ENCODE measurements at places on chromosomes 5 and 9.
A peak's percentile ranks its signal among the peaks of the same experiment; 100 is the strongest.

GRCh38 chr9:98929071-98929470, 14.6 kb upstream of the COL15A1 start:
- DNase-seq = peak; percentile 30

GRCh38 chr5:131609774-131610173, 25.3 kb downstream of the RAPGEF6 start:
- DNase-seq = no peak

DNA sequence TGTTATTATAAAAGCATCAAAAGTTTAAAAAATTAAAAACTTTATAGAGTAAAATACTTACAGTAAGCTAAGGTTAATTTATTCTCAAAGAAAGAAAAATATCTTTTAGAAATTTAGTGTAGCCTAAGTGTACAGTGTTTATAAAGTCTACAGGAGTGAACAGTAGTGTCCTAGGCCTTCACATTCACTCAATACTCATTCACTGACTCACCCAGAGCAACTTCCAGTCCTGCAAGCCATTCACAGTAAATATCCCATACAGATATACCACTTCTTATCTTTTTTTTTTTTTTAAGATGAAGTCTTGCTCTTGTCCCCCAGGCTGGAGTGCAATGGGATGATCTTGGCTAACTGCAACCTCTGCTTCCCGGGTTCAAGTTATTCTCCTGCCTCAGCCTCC, 73.1 kb upstream of the FST start:
- no peak for DNase-seq

DNA sequence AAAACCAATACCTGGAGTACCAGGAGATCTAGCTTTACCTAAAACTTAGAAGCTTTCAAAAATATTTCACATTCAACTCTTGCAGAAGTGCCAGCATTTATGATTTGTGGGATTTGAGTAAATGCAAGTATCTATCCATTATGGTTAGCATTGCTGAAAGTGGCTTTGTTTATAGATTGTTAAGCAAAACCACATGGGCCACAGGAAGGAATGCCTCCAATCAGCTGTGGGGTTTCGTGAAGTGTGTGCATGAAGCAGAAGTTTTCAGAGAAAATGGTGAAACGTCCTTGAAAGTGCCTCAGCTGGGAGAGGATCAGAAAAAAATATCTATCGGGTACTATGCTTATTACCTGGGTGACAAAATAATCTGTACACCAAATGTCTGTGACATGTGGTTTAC, 4.2 kb downstream of the LECT2 start:
- no peak for DNase-seq

- no peak for DNase-seq
These were observed 276.0 kb upstream of the DAP start for GRCh38 chr5:11037080-11037479.

- DNase-seq = peak; percentile 21
These were observed 909 bp downstream of the SLC36A1 start for GRCh38 chr5:151448038-151448985.

DNA sequence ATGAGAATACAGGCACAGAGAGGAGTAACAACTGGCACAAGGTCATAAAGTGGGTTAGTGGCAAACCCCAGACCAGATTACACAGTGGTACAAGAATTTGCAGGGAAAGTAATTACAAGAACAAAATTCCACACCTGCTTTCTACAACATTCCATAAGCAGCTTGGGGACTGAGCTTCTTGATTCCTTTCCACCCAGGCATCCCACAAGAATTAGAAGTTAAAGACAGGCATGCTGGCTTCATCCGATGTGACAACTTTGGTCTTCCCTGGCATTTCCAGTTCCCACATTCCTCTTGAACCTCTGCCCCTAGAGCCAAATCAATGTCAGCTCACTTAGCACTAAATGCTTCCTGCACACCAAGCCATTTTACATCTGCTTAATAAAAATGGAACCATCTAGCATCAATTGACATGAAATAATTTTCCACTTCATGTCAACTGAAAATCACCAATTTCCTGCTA, 435.8 kb upstream of the PAPPA start:
- no peak for DNase-seq

- no peak for DNase-seq
These were observed 757.3 kb upstream of the WWC1 start for GRCh38 chr5:167533814-167534795.

DNA sequence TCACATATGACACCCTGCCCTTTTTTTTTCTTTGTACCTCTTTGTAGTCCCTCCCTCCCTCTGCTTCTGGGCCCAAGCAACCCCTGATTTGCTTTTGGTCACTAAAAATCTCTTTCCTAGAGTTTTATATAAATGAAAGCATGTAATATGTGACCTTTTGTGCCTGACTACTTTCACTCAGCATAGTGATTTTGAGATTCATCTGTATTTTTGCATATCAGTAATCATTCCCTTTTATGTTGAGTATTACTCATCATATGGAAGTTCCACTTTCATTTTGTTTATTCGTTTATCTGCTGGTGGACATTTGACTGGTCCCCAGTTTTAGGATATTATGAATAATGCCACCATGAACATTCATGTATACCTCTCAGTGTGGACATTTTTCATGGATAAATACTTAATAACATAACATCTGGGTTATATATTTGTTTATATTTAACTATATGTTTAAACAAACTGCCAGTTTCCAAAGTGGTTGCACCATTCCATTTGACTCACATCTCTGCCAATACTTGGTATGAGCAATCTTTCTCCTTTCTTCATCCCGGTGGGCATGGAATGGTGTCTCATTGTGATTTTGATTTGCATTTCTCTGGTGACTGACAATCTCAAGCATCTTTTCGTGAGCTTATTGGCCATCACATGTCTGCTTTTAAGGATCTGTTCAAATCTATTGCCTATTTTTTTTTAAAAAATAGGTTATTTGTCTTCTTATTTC, 115.7 kb upstream of the S1PR3 start:
- DNase-seq = no peak

DNA sequence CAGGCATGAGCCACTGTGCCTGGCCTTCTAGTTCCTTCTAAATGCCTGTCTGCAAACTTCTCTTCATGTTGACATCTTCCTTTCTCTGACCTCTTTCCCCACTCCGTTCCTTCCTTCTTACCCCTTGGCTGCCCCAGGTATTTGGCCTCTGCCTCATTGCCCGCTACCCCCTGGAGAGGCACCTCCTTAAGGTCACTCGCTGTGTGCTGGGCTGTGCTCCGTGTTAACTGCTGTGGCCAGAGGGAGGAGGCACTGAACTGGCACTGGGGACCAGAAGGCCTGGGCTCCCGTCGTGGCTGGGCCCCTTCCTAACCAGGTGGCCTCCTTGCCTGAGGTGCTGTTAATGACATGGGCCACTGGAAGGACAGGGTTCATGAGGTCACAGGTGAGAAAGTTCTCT, 39.4 kb downstream of the LAMC3 start:
- no peak for DNase-seq

GRCh38 chr5:83451955-83452354, 19.6 kb upstream of the VCAN start:
- no peak for DNase-seq

DNA sequence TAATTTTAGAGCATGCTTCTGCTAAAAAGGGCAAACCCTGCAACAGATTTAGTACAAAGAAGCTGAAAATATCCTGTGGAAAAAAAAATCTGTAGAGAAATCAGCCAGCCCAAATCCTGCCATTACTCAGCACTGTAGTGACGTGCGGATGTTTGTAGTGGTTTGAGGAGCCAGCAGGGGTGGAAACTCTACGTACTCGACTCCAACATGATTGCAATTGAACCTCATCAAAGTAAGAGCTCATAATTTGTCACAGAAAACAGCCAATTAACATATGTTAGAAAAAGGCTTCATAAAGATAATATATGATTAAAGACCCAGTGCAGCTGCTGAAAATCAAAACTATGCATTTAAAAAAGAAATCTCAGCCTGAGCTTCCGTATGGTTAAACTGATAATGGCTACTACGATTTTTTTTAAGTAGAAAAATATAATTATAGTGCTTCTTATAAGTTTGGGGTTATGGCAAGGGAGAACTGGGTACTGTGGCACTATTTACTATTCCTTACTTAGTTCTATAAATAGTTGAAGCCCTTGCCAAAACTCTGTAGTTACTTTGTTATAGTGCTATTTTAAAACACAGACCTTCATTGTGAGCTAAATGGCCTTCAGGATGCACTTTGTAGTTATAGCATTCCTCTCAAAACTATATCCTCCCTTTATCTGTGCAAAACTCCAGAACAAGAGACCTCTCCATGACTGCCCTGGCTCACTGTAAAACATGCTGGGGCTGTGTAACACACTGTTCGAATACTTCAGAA, 49.4 kb downstream of the MEF2C start:
- DNase-seq = peak; percentile 30

DNA sequence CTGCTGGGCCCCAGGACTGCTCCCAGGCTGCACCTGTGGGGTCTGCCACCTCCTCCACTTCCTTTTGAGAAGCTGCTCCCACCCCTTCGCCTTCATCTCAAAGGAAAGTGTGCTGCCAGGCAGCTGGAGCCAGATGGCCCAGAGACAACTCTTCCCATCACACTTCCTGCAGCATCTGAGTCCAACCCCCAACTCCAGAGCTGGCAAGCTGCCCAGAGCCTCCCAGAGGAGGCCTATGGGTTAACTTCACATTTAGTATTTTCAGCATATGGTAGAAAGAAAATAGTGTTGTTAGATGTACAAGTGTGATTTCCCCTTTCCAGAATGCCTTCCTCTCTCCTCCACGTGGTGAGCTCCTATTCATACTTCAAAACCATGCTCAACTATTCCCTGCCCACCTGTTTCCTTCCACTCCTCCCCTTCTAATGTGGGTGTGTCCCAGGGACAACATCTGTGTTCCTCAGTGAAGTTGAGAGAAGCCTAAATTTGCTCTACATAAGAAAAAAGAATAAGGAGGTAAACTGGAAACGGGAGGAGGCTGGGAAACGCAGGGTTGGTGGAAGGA, 38.6 kb upstream of the KCNMB1 start:
- peak; percentile 69 for DNase-seq

DNA sequence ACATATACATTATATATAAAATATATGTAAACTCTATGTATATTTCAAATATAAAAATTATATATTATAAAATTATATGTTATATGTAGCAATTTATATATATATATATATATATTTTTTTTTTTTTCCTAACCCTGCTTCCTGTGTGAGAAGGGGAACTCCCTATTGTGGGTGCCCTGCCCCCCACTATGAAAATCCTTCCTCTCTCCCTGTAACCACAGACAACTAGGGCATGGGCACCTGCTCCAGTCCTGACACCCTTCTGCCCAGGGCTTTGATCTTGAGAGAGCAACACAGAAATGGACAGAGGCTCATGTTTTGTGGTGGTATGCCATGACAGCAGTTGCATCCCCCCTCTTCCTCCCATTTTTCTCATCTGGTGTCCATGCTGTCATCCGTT, 148.7 kb upstream of the IL12B start:
- no peak for DNase-seq

DNA sequence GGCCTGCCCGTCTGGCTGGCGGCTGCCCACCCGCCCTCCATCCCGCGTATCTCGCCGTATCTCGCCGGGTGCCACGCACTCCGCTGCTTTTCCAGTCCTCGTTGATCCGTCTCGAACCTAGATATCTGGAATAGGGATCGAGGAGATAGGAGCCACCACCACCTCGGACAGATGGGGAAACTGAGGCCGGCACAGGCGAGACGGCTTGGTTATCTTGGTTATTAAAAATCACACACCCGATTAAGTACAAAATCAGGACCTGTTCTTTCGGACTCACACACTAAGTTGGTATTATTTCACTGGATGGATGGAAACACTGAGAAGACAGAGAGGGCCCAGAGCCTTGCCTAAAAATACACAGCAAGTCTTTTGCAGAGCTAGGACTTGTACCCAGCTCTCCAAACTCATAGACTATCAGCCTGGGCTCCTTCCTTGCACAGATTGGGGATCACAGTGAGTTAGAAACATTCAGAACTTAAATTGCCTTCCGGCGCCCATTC, 678 bp downstream of the SLC26A2 start:
- no peak for DNase-seq

DNA sequence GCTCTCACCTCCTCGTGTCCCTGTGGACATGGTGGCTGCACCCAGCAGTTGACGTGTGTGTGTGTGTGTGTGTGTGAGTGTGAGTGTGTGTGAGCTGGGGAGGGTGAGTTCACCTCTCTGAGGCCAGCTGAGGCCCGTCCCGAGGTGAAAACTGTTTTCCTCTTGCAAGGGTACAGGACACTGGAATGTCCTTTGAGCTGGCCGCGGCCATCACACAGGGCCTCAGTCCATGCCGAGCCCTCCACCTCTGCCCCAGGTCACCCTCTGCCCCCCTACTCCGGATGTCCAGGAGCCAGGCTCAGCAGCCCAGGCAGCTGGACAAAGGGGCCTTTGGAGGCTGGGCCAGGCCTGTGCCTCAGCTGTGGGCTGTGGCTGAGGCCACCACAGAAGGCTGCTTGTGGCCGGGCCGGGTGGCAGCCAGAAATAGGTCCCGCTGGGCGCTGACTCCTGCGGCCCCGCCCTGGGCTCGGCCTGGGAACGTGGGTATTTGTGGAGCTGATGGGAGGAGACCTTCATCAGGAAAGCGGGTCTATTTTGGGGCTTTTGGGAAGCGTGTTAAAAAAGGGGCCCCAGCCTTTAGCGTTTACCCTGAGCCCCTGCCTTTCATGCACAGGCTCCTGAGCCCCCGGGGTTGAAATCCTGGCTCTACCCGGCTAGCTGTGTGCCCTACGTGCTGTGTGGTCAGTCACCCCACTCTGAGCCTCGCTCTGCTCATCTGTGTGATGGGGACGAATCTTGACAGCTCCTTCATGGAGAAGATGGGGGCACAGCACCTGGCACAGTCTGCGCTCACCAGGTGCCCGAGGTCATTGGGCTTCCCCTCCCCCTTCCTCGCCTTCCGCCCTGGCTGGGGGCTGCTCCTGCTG, 75.1 kb upstream of the IER5L start:
- no peak for DNase-seq

GRCh38 chr5:85709728-85710127, 908.0 kb upstream of the COX7C start:
- no peak for DNase-seq

DNA sequence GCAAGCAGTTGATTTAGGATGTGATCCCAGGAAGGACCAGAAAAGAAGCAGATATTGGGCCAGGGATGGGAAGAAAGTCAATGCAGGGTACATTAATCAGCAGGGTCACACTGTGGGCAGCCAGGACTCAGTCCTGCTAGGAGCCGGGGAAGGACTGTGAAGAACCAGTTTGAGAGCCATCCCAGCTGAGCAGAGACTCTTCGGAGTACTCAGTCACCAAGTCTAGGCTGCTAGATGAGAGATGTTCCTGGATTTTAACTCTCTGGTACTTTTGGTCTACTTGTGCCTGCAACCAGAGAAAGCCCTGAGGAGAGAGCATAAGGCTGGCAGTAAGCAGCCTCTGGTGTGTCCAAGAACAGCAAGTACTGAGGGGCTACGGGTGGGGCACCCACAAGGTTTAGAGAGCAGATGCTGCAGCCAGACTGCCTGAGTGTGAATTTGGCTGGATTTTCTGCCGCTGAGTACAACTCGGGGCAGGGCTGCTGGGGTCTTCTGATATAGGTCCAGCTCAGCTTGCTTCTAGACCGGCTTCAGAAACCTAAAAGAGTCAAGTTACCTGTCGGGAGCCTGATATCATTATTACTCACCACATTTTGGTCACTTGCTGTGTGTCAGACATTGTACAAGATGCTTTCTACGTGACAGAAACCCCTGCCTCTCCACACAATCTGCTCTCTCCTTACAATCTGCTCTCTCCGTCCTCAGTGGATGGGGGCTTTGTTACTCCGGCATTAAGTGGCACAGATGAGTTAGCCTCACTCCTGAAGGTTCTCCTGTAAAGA, 250.2 kb upstream of the GAS1 start:
- DNase-seq = no peak
